ENCODE measurements at places on chromosomes 2 and 18.

DNA sequence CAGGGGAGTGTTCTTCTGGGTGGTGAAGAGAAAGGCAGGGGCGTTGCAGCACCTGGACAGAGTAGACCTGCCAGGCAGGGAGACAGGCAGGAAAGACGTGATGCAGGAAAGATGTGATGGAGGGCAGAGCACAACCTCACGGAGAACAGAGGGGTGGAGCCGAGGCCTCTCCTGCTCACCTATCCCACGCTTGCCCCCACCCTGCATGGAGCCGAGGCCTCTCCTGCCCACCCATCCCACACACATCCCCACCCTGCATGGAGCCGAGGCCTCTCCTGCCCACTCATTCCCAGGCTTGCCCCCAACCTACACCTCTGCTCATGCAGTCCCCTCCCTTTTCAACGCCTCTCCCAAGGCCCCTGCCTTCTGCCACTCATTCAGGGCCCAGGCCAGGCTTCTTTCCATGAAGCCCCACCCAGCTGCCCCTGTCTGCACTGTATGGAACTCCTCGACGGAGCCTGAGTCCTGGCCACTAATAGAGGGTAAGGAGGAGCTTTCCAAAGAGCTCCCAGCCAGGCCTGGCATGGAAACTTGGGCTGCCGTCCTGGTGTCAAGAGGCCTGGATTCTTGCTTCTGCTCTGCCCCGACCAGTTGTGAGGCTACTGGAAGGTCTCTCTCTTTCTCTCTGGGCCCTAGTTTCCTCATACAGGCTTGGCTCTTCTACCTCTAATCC lies 32.0 kb upstream of the LOXHD1 start:
- DNase-seq: no peak

DNA sequence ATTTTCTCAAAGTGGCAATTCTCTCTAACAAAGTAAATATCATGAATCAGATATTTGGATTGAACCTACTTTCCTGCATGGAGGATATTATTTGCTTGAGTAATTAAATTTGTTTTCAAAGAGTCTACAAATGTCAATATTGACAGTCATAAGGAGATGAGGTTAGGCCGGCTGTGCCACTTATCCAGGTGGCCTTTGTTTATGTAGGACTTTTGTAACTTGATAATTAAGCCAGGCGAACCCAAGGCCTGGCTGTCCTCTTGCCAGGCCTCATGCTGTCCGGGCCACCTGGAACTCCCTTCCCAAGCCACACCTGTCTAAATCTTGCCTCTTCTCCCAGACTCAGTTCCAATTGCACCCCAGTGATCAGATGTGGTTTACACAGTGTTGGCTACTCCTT lies 255.2 kb downstream of the ACKR3 start:
- DNase-seq: no peak

- DNase-seq: no peak
These were observed 771.9 kb downstream of the ERBB4 start for GRCh38 chr2:211766689-211767088.

DNA sequence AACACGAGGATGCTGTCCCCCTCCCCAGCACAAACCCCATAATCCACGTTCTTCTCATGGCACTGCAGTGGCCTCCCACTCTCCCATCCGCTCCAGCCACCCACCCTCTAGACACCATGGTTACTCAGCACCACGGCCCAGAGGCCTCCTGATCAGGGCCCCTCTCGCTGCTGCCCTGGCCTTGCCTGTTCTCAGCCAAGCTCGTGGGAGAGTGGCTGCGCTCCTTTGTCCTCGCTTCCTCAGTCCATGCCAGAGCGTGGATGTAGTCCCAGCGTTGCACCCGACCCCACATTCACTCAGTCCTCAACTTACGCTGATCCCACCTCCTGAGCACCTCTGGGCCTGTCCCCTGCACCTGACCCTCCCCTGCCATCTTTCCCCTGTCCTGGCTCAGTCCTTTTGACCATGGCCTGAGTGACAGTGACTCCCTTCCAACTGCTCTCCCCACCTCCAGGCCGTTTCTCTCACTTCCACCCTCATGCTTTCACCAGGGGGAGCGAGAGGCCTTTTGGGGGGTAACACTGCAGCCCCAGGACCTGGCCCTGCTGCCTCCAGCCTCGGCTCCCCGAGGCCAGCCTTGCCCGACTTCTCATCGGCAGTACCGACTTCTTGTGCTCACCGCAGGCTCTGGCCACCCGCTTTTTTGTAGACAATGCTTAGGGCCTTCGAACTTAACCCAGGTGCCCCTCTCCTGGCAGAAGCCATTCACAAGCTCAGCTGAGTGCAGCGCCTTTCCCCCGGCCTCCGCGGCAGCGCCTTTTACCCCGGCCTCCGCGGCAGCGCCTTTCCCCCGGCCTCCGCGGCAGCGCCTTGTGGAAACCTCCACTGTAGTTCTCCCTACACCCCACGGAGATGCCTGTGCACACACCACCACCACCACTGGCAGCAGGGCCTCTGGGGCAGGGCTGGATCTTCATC lies 131.4 kb downstream of the CLIP4 start:
- no peak for DNase-seq

GRCh38 chr2:52532956-52533355 lies 1234.6 kb upstream of the CHAC2 start:
- DNase-seq: no peak

DNA sequence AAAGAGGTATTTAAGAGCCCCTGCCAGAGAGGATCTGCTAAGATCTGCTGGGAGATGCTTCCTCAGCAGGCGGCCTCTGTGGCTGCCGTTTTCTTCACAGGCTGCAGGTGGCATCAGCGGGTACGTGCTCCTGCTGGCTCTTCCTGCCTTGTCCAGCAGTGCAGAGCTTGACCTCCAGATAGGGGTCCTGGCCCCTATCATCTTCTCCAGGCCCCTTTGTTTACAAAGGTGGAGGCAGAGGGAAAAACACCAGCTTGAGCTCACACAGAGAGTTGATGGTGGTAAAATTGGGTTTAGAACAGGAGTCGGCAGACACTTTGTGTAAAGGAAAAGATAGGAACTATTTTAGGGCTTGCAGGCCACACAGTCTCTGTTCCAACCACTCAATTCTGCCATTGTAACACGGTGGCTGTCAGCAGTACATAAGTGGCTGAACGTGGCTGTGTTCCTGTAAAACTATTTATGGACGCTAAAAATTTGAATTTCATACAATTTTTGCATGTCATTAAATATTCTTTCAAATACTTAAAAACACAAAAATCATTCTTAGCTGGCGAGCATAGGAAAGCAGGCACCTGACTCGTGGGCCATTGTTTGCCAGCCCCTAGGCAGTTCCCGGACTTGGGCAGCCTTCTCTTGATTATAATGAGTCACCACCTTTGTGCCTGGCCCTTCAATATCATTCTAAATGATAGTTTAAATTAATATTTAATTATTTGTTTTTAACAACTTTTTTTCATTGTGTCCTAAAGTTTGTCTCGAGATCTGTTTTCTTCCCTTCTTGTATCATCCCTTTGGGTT lies 98.2 kb upstream of the B3GNT7 start:
- no peak for DNase-seq

GRCh38 chr2:99545066-99545465 lies 55.2 kb upstream of the REV1 start:
- no peak for DNase-seq

DNA sequence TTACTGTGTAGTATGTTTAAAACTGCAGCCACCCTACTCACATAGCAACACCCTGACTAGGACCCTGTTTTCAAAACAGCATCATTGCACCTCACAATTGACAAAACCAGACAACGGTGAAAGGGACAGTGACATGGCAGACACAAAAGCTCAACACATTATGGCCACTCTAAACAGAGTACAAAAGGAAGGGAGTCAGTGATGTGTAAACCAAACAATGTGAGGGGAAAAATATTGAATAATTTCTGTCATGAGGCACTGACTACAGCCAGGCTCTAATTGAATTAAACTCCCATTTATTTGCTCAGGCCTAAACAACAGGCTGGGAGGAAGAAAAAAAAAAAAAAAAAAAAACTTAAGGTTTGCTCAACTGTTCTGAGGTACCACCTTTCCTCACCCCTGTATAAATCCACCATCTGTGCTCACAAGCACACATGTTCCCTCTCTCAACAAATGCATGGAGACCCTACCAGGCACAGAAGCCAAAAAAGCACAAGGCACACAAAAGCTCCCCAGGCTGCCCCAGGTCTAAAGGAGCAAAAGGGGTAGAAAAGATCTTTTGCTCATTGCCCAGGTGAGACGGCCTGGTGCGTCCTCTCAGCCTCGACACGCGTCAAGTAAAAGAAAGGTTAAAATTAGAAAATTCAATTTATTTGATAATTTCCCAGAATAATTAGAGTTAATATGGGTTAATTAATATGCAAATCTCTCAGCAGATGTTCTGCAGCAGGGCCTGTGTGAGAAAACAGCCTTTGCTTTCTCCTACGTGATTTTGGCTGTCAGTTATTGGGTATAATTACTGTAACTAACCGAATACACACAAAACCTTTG lies 80.9 kb downstream of the ZEB2 start:
- no peak for DNase-seq

GRCh38 chr18:43846299-43846698 lies 569.0 kb upstream of the SYT4 start:
- no peak for DNase-seq

Measured in NK-92 treated with Interleukin-12 subunit alpha and Interleukin-12 subunit beta, amount 100 ng/mL, for 24 hours (cell line).